ENCODE measurements at places on chromosomes 6 and 20.
A peak's percentile ranks its signal among the peaks of the same experiment; 100 is the strongest.

DNA sequence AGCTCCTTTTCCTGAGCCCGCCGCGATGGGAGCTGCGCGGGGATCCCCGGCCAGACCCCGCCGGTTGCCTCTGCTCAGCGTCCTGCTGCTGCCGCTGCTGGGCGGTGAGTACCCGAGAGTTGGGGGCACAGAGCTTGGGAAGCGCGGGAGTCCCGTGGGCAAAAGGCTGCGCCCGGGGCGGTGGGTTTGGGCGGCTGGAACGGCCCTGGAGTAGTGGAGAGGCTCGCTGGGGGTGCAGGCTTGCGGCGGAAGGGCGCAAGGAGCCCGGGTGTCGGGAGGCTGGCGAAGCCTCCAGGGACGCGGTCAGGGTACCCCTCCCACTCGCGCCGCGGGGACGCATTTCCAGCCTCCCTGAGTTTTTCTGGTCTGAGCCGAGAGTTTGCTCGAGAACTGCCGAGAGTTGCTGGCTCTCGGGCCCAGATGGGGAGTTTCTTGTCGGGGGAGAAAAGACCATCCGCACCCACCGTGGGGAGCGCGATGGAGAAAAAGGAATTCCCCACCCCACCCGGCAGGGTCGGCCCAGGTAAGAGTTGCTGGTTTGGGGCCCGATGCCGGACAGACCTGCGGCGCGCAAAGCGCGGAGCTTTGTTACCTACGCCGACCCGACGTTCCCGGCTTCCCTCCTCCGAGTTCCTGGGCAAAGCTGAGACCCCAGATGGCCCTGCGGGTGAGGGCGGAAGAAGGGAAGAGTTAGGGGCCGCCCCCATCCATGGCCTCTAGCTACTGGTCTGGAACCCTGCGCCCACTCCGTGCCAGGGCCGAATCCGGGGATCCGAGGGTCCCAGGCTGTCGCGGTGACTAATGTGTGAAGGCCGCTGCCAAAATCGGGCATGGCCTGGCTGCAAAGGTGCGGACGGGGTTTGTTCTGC is 584 bp downstream of the PTK7 start:
- no peak for DNase-seq

- no peak for DNase-seq
Observed at GRCh38 chr6:6657820-6658217, 69.3 kb downstream of the LY86 start.

GRCh38 chr20:63497946-63498935 is 642 bp downstream of the EEF1A2 start:
- no peak for DNase-seq

GRCh38 chr20:46220455-46221207 is 87.7 kb downstream of the CDH22 start:
- DNase-seq, result no peak

GRCh38 chr6:7058250-7058923 is 49.4 kb upstream of the RREB1 start:
- no peak for DNase-seq

DNA sequence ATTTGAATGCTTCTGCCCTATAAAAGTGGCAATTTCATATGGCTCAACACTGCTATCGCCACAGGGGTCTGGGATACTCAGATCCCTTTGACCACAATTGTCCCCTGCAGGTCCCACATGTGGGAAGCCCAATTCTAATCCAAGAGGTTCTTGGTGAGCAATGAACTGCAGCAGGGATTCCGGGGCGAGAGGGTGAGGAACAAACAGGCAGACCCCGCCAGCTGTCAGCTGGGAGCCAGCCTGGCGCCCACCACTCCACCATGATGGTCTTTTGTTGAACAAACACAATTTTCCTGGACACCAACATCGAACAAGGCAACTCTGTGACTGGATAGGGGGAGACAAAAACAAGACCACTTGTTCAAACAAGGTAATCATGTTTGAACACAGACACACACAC is 80.5 kb downstream of the TMEM242 start:
- no peak for DNase-seq

- DNase-seq, result no peak
Observed at GRCh38 chr6:44388135-44388487, 605 bp downstream of the CDC5L start.

DNA sequence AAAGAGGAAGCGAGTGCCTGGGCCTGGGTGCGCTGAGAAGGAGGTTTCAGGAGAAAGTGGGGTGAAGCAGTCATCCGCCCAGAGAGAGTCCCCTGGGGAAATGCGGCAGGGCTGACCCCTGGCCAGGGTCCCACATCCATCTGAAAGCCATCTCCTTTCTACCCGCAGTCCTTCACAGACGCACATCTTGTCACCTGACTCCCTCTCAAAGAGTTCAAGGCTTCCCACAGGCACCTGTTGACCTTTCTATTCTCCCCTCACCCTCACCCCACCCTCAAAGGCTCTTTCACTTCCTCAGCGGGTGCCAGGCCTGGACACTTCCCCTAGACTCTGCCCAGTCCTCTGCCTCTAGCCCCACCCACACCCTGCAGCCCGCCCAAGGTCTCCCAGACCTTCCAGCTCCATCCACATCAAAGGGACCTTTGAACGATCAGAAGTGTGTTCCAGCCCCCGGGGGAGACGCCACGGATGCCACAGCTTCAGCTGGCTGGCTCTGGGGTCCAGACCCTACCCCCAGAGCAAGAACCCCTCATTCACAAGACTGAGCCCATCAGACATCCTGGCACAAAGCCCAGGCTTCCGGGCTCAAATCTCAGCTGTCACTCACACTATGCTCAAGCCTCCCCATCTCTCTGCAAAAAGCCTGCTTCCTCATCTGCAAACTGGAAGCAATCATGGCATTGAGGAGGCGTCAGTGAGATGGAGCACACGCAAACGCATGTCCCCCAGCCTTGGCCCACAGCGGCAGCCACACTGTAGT is 2.1 kb downstream of the CTSZ start:
- peak; percentile 14 for DNase-seq

GRCh38 chr20:51563486-51564332 is 21.2 kb upstream of the NFATC2 start:
- DNase-seq, result no peak

- DNase-seq, result no peak
Observed at GRCh38 chr6:75204959-75205775, 686 bp downstream of the COL12A1 start.

DNA sequence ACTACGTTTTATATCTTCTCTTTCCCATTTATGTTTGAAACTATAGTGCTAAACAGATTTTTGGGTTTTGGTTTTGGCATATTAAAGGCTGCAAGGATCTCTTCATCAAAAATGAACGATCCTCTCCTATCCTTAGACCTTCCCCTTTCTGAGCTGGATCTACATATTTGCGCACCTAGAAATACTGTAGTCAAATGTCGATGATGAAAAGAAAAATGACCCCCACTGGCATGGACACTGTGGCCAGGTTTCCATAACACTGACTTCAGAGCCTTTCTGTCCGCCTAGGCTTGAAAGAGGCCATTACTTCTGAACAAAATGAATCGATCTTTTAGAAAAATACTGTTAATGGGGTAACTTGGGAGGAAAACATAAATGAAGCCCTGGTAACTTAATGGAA is 5.8 kb downstream of the FLRT3 start:
- DNase-seq, result no peak

DNA sequence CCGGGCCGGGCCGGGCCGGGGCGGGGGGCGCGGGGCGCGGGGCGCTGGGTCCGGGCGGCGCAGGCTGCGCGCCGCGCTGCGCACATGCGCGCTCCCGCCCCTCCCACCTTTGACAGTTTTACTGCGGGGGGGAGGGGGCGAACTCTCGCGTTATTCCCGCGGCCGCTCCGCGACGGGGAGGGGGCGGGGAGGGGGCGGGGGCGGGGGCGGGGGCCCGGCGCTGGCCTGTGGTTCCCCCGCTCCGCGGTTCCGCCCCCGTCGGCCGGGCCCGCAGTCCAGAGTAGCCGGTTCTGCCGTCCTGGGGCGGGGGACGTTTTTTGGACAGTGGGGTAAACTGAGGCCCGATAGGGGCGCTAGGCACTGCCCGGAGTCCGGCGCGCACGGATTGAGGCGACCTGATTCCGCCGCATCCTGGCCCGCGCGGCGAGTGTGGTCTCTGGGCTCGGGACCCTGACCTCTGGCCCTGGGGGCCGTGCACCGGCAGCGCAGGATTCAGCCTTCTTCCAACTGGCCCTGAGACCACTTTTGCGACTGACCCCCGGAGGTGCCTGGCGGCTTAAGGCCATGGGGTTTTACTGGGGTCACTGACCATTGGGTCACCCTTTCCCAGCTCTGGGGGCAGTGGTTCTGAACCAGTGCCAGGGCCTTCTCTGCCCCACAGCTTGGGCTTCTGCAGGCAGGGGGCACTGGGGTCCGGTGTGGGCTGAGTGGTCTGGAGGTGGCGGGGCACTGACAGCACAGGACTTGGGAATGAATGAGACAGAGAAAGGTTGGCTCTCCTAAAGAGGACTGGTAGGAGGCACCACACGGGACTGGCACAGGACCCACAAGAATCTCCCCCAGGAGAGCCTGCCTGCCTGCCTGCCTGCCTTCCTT is at the start of gene ZNF512B:
ZNF512B (minus strand) TSS at position 93 of the 876 bp plus-strand sequence. CDS start 1,980 bp downstream, outside the sequence.
- DNase-seq, result peak; percentile 56

- no peak for DNase-seq
Observed at GRCh38 chr20:57844626-57845596, 135.1 kb upstream of the PMEPA1 start.

DNA sequence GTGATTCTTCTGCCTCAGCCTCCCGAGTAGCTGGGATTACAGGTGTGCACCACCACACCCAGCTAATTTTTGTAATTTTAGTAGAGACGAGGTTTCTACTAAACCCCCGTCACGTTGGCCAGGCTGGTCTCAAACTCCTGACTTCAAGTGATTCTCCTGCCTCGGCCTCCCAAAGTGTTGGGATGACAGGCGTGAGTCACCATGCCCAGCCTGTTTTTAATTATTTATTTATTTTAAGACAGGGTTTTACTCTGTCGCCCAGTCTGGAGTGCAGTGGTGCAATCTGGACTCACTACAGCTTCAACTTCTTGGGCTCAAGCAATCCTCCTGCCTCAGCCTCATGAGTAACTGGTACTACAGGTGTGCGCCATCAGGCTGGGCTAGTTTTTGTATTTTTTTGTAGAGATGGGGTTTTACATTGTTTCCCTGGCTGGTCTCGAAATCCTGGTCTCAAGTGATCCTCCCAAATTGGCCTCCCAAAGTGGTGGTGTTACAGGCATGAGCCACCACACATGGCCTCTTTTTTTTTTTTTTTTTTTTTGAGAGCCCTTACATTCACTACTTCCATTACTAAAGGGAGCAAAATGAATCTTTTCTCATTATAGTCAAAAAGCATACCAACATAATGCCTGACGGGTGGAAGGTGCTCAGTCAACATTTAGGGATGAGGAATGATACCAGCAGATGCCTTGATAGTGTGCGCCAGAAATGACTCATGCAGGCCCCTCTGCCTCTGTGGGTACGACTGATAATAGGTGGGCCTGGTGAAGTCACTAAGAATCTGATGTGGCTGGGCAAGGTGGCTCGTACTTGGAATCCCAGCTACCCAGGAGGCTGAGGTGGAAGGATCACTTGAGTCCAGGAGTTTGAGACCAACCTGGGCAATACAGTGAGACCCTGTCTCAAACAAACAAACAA is 17.8 kb upstream of the RALGAPB start:
- no peak for DNase-seq

DNA sequence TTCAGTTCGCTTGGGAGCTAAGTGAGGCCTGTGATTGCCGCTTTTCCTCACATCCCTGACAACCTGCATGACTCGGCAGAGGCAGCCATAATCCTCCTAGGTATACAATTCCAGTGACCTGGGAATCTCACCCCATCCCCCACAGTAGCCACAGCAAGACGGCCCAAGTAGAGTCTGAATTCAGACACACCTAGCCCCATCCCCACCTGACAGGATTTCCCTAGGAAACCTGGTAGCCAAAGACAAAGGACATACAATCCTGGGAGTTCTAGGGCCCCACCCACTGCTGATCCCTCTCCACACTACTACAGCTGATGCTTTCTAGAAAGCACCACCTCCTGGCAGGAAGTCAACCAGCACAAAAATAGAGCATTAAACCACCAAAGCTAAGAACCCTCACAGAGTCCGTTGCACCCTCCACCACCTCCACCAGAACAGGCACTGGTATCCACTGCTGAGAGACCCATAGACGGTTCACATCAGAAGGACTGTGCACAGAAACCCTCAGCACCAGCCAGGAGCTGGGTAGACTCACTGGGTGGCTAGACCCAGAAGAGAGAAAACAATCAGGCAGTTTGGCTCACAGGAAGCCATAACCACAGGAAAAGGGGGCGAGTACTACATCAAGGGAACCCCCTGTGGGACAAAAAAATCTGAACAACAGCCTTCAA is 17.9 kb upstream of the RUNX2 start:
- no peak for DNase-seq

DNA sequence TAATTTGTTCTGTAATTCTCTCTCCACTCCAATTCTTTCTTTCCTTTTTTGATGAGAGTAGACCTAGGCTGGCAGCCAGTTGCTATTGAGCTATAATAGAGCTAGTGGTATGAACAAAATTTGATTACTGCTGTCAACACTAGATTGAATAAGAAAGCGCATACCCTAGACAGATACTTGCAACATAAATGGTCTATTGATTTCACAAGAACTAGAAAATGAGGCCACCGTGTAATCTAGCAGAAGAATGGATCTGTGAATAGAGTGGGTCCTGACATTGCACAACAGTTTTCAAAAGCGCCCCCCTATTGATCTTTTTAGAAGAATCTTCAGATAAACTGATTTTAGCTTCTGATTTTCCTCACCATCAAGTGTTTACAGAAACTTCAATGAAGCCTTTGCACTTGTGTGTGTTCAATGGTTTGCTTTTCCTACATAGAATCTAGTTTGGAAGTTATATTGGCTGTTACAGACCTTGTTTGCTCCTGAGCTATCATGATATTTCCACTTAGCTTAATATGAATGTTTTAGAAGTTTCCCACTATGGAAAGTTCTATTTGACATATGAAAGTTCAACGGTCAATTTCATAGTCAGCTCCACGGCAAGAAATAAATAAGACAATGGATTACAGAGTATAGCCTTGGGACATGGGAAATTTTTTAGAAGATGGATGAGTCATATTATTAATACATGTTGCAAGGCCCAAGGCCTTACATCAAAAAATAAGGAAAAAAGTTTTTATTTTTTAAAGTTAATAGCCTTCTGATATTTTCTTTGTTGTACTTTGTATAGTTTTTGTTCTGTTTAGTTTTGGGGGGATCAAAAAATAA is 55.6 kb downstream of the UTRN start:
- no peak for DNase-seq

GRCh38 chr6:18078866-18079265 is 43.6 kb downstream of the NHLRC1 start:
- no peak for DNase-seq
